ENCODE measurements at places on chromosomes 13 and 19.

DNA sequence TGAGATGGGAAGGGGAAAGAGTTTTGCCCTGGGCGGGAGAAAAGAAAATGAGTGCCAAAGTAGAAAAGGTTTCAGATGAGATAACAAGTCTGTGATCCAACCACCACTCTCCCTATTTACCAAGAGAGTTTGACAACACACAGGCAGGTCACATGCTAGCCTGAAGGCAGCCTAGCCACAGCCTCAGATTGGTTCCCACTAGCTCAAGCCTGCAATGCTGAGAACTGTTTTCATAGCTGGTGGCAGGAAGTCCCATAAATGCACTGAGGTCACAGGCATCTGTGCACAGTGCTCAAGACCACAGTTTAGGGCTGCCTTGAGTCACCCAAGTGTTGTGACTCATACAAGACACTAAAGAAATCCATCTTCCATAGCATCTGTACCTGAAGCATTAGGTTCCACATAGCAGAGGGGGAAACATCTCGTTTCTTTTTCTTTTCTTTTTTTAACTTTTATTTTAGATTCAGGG lies 18.5 kb upstream of the POP4 start:
- peak; percentile 9 for DNase-seq

DNA sequence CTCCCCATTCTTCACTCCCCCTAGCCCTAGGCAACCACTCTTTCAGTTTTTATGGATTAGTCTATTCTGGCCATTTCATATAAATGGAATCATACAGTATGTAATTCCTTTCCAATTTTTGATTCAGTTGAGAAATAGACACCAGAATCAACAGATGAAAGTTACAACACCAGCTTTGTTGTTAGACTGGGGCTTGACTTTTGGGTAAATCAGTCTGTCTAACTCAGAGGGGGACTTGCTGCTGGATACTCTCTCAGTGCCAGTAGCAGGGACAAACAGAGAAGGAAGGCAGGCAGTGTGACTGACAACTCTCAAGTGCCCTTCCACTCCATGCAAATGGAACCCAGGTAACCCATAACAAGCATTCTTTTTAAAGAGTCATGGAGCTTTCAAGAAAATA lies 40.7 kb downstream of the CDADC1 start:
- DNase-seq, result no peak

- DNase-seq, result no peak
Measured at GRCh38 chr19:2670217-2670616, 32.3 kb downstream of the GNG7 start.

- DNase-seq, result no peak
Measured at GRCh38 chr19:5738423-5738822, 18.0 kb downstream of the CATSPERD start.

DNA sequence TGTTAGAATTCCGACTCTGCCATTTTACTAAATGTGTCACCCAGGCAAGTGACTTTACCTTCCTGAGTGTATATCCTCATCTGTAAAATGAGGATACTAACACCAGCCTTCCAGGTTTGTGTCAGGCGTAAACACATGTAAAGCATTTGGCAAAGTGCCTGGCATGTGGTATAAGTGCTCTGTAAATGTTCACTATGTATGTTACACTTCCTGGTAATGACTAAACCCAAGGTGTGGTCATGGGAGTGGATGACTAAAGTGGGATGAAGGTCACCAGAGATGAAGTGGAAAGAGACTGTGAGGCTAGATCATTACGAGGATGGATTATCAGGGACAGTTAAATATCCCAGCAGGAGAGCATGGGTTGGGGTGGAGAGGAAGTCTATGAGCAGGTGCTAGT lies 25.6 kb downstream of the DEDD2 start:
- DNase-seq, result no peak

DNA sequence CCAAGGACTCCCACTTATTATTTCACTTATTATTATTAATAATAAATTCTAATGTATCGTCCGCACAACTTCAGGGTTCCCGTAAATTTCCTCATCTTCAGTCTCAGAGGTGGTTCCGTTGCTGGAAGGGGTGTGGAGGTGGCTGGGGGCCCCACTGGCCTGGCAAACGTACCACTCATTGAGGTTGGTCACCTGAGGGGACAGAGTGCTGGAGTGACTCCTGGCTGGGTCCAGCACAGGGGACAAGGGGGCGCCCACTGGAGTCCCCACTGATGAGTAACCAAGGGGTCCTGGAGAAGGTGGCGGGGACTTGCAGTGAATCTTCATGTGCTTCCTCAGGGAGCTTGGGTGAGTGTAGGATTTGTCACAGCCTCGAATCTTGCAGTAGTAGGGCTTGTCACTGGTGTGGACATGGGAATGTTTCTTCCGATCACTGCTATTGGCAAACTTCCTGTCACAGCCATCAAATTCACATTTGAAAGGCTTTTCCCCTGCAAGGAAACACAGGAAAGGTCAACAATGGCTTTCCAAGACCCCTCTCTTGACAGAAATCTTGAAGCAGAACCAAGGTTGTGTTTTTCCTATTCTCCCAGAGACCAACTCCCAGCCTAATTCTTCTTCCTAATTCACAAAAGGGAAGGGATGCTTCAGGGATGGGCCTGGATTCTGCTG lies 6.1 kb downstream of the ZIC5 start:
- DNase-seq, result no peak
